ENCODE measurements at places on chromosomes 5 and 9.

- no peak for DNase-seq
Measured at GRCh38 chr9:962023-962422, 14.4 kb upstream of the DMRT3 start.

GRCh38 chr5:143124593-143124992, 278.9 kb downstream of the NR3C1 start:
- no peak for DNase-seq

DNA sequence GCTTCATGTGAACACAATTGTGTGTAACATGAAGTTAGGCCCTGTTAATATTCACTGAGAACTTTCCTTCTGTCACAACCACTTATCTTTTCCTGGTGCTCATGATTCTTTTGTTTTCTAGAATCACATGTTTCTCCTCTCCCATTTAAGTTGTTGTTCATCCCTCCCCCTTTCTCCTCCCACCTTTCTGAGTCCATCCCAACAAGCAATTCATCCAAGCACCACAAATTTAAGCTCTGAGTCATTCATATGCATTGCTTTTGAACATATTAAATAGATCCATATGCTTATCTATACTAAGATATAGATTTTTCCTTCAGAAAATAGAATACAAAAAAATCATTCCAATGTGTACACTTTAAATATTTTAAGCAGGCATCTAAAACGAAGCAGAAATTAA, 75.2 kb upstream of the NFIB start:
- no peak for DNase-seq

DNA sequence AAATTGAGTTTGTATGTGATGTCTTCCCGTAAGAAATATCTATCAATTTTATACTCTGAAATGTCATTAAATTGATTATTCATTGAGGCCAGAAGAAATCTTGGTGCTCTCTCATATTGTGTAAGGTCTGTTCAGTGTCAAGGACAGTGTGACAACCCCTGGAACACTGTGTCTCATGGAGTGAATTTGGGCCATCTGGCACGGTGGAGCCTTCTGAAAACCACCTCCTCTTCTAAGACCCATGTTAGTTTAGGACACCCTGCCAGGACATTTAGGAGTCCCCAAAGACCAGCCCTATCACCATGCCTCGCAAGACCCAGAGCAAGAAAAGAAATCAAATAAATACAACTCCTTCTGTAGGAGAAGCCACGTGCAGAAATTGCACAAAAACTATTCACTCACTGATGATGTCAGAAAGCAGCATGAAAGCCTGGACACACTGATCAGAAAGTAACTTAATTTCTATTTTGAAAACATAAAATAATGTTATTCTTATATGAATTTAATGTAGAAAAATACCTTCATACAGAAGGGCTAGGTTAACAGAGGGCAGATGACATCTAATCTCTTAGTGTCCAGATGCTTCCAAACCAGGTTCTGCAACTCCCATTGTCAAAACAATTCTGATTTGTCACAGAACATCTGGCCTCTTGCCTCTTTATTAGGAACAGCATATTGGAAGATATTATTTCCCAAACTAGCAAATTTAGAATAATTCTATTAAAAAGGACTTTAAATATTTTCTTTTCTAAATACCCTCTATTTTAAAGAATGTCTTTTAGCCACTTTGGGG, 298.8 kb downstream of the NR2F1-AS1 start:
- no peak for DNase-seq

DNA sequence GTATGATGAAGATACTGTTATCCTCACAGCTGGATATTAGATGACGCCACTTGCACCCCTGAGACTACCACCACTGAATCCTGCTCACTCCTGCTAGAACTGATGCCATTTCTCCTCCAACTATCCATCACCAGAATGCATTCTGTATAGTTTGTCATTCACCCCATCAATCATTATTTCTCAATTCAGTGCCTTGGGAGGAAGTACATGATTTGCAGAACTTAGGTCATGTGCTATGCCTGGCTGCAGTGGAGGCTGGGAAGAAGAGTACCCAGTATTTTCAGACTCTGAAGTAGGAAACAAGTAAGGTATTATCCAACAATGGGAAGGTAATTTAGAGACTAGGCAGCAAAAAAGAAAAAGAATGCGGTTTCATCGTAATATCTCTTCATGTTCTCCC, 26.2 kb upstream of the HSD17B4 start:
- DNase-seq, result no peak

DNA sequence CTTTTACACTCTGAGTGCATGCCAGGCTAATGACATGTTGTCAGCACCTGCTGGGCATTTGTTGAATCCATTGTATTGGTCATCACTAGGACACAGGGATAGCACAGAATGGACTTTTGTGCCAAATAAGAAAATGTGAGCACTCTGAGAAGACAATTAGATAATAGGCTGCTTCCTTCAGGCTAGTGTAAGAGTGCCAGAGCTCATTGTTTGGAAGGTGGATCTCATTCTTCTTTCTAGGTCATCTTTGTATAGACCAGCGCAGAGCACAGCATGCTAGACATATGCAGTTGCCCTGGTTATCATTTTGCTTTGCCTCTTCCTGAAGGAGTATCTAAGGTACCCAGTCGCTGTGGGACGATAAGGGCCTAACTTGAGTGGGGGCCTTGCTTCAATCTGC, 493.4 kb upstream of the COX7C start:
- DNase-seq, result peak; percentile 1

GRCh38 chr5:109483395-109483971, 73.7 kb upstream of the PJA2 start:
- no peak for DNase-seq

DNA sequence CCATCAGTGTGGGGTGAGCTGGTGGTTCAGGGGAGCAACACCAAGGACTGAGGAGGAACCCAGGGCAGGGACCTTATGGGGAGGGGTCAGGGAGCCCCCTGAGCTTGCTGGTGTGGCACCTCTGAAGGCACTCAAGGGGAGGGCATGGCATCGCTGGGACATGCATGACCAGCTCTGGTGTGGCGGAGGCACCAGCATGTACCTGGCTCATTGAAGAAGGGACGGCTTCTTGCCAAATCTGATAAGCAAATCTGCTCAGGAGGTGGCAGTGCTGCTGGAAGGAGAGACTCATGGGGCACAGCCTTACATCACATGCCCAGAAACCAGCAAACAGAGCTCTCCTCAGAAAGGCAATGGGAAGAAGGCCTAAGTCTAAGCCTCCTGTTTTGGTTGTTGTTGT, 421.8 kb downstream of the SEMA5A start:
- DNase-seq, result no peak

DNA sequence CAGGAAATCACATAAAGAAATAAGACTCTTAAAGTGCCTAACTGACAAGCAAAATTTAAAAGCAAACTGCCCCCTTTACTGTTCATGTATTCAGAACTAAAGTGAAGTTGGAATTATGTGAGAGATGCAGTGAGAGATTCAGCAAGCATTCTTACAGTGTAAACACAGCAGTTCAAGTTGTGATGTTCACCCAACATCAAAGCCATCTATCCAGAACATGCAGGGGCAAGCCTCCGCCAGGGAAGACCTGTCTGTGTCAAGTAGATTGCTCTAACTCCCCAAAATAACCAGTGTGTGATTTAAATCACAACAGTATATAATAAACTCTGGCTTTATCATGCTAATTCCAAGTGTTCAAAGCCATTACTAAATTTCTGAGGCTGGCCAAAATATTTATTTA, 233.3 kb downstream of the BNC2 start:
- no peak for DNase-seq

GRCh38 chr5:126263591-126264184, 159.5 kb upstream of the GRAMD2B start:
- DNase-seq, result no peak

DNA sequence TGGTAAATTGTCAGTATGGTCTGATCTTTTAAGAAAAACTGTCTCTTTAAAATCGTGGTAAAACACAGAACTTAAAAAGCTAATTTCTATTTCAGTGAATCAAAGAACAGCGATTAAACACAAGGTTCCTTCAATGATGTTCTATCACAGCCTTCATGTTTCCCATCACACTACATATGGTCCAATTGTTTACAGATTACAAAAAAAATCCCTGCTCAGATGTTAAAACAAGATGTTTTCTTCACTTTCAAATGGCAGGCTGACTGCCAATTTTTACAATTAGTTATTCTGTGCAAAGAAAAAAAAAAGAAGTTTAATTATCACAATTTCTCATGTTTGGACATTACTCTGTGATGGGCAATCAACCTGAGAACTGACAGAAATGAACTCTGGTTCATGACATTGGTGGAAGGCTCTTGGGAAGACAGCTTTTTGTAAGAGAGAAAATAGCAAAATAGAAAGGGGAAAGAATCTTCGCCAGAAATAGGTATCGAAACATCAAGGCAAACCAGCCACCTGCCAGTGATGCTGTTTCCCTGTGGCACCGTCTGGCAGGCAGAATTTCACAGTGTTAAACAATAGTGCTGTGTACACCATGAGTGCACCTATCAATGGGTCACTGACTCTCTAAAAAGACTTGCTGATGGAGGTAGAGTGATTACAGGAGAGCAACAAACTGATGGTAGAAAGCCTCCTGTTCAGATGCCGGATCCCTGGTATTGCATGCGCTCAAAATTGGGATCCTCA, 1020.0 kb upstream of the ARRDC3 start:
- peak; percentile 82 for DNase-seq

DNA sequence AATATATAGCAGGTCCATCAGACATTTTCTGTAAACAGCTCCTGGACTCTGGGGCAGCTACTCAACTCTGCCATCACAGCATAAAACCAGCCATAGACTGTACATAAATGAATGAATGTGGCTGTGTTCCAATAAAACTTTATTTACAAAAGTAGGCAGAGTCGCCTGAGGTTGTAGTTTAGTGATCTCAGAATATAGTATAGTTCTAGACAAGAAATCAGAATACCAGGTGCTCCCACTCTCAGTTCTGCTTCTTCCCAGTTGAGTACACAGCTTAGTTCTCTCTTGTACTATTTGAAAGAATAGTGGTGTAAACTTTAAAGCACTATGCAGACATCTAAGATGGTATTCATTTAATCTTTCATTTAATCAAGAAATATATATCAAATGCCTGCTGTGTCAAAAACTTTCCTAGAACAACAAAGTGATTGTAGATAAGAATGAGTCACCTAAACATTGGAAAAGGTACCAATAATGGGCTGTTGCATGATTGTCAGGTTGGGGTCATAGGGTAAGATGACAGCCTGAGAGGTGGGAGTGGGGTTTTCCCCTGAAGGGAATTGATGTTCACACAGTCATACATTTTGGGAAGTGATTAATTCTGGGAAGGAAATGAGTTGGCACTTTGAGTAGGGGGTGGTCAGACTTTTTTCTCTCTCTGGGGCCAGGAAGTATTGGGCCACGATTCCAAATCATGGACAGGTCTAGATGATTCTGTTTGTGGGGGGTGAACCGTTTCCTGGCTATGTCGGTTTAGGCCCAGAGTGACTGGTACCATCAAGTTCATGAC, 37.0 kb downstream of the TNFSF8 start:
- no peak for DNase-seq

DNA sequence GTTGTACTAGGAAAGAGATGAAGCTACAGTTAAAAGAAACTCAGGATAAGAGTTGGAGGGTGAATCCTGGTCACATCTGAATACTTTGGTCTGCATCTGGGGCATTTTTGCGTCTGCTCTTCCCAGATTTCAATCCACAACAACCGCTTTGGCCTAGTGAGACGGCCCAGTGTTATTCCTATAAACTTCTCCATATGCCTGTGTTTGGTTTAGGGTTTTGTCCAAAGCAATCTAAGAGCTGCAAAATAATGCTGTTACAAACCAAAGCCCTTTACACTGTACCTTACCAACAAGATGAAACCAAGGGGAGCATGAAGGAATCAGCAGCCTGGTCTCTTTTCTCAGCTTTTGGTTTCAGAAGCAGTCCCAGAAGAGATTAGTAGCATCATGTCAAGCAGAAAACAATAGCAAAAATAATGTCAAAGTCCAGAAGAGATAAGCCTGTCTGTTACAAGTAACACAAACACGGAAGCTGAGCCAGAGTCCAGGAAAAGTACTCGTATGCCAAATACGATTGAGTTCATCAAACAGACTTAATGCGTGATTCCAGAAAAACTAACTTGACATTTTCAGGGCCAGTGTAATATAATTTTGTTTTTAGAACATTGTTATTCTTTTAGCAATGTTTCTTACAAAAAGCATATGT, 379.9 kb upstream of the ACO1 start:
- no peak for DNase-seq

GRCh38 chr5:173848986-173849596, 39.1 kb upstream of the CPEB4 start:
- no peak for DNase-seq

DNA sequence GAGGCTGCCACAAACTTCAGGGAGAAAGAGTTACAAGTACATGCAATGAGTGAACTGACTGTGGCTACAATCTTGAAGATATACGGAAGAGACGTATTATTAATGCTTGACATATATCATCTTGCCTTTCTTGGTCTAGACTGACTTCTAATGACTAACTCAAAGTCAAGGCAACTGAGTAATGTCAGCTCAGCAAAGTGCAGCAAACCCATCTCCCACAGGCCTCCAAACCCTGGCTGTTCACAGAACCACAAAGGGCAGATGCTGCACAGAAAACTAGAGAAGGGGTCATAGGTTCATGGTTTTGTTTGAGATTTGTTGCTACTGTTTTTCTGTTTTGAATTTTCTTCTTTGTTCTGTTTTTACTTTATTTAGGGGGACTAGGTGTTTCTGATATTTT, 21.0 kb downstream of the IL7R start:
- DNase-seq, result no peak

- DNase-seq, result no peak
Measured at GRCh38 chr9:21558079-21558478, 76.0 kb upstream of the IFNE start.

- no peak for DNase-seq
Measured at GRCh38 chr9:134868751-134869553, 11.7 kb upstream of the FCN2 start.

- peak; percentile 83 for DNase-seq
Measured at GRCh38 chr5:87787625-87788256, 375.0 kb upstream of the CCNH start.

GRCh38 chr9:129162497-129163197, 15.4 kb downstream of the IER5L start:
- DNase-seq, result no peak

DNA sequence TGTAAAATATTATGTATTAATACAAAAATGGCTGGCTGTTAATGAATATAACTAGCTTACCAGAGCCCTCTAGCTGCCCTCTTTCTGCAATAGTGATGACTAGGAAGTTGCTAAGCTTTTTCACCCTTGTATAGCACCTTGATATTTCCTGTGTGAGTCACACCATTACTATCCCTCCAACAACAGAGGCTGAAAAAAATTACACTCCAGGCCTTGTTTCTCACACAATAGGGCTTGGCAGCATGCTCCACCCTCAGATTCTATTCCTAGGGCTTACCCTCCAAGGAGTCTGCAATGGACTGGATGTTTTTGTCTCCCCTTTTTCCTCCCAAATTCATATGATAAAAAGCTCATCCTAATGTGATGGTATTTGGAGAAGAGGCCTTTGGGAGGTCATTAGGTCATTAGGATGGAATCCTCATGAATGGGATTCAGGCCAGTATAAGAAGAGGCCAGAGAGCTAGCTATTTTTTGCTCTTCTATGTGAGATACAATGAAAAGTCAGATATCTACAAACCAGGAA, 184.6 kb upstream of the MAP1B start:
- DNase-seq, result no peak

GRCh38 chr9:68669218-68669617, 35.8 kb upstream of the PIP5K1B start:
- peak; percentile 24 for DNase-seq

GRCh38 chr5:40688996-40689395, 9.3 kb downstream of the PTGER4 start:
- no peak for DNase-seq
